ENCODE measurements at places on chromosomes 4 and X.

DNA sequence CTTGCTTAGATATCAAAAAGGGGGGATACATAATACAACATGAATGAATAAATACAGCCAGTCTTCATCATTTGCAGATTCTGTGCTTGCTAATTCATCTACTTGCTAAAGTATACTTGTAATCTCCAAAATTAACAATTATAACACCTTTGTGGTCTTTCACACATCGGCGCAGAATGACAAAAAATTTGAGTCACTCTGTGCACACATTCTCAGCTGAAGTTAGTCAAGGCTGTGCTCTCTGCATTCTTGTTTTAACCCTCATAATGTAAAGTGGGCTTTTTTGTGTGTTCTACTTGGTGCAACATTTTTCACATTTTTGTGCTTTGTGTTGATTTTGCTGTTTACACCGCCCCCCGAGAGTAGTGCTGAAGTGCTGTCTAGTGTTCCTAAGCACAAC, 65.8 kb upstream of the GPRIN3 start:
- no peak for DNase-seq

DNA sequence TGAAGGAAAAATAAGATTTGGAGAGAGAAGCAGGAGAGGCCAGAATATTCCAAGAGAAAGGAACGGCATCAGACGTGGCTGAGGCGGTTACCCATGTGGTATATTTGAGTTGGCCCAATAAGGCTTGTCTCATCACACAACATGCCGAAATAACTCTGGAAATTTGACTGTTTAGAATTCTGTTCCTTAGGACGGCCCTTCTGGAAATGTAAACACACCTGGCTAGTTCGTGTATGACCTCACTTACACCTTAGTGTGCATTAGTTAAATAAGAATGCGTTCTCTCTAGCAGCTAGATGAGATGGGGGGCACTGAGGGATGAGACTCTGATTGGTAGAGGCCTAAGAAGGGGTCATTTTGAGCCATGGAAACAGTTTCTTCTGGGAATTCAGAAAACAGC, 33.2 kb upstream of the PLAC1 start:
- DNase-seq = no peak

GRCh38 chr4:2132438-2132837, 73.3 kb downstream of the NAT8L start:
- DNase-seq = no peak

GRCh38 chr4:41549478-41549877, 11.5 kb downstream of the LIMCH1 start:
- DNase-seq = no peak

DNA sequence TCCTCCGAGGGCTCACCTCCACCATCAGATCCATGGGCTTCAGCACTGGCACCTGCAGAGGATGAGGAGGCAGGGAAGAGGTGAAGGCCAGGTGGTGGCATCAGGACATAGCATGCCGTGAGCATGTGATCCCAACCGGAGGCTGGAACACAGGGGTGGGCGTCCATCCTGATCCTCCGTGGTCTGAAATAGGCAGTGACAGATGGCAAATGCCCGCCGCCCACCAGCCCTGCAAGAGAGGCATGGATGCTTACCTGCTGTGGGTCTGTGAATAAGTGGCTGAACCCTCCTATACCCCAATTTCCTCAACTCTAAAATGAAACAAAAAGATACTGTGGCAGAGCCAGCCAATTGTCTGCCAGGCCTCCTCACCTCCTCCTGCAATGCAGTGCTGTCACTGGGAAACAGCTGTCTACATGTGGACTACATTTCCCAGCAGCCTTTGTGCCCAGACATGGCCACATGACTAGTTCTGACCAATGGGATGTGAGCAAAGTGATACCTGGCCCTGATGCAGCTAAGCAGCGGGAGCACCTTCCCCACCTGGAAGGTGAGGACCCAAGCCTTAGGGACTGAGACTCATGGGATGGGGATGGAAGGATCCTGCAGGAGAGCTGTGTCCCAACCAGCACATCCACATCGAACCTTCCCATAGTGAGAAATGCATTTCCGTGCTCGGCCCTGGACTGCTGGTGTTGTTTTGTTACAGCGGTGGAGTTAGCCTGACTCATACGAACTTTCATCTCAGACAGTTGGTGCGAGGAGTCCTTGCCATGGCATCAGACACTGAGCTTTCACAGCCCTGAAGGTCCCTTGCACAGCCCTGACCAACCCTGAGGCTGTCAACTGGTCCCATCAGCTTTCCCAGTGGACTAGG, 99.5 kb downstream of the PPP2R2C start:
- peak; percentile 50 for DNase-seq

- DNase-seq = no peak
Measured at GRCh38 chr4:73856518-73856917, 3.4 kb downstream of the PF4V1 start.

DNA sequence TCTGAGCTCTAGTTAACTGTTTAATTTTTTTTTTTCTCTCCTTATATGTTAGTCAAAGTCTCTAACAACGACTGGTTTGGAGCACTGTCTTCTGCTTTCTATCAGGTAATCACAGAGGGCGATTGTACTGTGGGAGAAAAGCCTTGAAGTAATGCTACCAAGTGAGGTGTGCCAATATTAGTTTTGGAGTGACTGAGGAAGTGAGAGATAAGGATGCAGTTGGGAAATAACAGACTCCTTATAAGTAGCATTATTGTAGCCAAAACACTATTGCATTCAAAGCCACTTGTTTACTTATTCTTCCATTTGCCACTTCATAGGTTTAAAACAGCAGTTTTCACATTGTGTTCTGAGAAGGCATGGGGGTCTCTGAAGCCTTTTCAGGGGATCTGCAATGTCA, 79.1 kb upstream of the SLC6A14 start:
- DNase-seq = no peak
